ENCODE measurements at places on chromosomes 4 and X.

- no peak for DNase-seq
Measured at GRCh38 chr4:127783026-127783769, 1.1 kb downstream of the HSPA4L start.

- no peak for DNase-seq
Measured at GRCh38 chr4:82791179-82791578, 7.4 kb downstream of the SCD5 start.

DNA sequence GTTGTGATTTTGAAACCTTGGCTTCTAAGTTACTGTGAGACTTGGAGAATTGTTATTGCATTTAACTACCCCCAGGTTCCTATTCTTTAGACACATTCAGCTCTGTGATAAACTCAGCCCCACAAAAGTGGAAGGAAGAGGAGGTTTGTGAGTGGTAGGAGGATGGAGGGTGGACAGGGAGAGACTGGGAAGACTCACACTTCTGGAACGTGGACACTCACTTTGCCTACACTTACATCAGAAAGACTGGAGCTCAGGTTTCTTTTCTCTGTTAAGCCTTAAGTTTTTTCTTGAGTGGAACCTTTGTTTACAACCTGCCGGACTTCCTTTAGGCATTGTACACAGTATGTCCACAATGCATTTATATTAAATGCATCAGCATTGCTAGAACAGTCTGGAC lies 99.0 kb downstream of the AREG start:
- peak; percentile 72 for DNase-seq

DNA sequence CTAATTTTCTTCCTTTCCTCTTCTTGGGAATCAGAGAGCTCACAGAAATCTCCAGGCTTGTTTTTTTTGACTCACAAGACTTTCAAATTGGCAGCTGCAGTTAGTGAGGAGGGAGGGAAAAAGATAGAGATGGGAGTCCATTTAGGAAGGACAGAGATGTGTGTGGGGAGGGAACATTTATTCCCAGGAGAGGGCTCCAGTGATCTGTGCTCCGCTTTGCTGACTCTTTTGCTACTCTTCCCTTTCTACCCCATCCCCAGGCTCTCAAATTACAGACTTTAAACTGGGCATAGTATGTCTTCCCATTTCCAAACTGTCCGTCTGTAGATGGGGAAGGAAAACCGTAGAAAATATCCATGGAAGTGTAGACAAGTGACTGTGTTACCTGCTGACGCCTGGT lies 39.1 kb upstream of the UCP1 start:
- DNase-seq, result no peak

DNA sequence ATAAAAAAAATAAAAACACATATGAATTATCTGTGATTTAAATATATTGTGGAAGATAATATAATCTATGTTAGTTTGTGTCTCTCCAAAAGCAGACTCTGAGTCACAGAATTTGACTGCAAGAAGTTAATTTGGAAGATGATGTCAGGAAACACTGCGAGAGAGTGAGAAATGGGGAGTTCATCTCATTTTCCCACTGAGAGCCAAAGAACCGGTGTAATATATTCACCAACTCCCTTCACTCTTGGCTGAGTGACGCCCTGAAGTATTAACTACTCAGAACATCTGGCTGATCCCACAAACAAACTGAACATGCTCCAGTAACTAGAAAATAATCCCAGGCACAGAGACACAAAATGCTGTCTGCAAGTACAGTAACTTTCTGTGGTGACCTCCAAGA lies 345.8 kb upstream of the SPANXN1 start:
- DNase-seq, result no peak

DNA sequence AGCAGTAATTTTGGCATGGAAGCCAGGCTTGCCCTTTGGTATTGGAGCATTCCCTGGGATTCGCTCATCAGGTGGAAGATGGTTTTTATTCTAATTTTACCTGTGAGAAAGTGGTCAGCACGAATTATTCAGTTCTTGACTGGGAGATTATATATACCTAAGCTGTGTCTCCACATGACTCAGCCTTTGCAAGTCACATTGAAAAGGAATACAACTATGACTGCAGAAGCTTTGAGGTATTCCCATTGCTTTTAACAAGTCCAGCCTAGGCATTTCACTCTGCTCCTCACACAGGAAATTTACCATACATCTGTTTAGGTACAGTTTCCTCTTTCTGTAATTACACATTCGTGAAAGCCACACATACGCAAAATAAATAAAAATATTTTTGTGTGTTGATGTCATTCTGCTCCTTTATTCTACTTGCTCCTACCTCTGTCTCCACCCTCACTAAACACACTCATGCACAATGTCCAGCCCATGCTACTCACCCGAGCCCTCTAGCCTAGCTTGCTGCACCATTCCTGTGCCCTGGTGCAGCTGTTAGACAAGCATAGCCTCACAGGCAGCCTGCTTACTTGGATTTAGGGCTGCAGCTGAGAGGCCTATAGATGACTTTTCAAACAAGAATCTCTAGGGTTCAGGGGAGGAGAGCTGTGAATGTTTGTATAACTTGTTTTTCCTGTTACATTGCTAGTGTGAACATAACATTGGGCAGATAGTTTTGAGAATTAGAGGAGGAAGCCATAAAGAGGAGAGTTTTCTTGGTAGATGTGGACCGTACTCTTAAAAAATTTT lies 504.4 kb upstream of the FAT1 start:
- DNase-seq, result no peak

DNA sequence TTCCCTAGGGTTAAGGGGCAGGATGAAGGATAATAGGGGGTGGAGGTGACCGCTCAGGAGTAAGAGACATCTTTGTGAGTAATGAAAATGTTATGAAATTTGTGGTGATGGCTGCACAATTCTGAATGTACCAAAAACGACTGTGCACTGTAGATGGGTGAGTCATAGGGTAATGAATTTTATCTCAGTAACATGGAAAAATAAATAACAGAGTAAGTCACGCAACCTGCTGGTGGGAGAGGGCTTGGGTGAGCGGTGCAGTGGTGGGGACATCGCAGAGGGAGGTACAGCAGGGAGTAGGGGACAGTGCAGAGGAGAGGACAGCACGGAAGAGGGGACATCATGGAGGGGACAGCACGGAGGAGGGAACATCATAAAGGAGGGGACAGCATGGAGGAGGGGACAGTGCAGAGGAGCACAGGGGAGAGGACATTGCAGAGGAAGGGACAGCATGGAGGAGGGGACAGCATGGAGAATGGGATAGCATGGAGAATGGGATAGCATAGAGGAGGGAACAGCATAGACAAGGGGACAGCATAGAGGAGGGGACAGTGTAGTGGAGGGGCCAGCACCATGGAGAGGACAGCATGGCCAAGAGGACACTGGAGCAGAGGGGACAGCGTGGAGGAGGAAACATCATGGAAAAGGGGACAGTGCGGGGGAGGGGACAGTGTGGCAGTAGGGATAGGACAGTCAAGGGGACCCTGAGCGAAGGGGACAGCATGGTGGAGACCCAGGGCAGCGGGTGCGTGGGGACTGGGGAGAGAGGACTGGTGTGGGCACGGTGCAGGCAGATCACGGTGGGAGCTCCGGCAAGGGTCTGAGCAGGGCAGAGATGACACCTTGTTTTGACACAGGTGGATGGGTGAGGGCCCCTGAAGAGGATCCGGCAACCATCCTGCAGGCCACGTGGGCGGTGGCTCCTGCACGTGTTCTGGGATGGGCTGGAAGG lies 68.5 kb upstream of the MXD4 start:
- peak; percentile 62 for DNase-seq

DNA sequence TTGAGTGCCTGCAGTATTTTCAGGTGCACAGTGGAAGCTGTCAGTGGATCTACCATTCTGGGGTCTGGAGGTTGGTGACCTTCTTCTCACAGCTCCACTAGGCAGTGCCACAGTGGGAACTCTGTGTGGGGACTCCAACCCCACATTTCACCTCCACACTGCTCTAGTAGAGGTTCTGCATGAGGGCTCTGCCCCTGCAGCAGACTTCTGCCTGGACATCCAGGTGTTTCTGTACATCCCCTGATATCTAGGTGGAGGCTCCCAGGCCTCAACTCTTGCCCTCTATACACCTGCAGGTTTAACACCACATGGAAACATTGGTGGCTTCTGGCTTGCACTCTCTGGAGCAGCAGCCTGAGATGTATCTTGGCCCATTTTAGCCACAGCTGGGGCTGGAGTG lies 17.0 kb upstream of the NELFA start:
- DNase-seq, result no peak

- DNase-seq, result no peak
Measured at GRCh38 chrX:87392369-87392768, 125.2 kb upstream of the KLHL4 start.

GRCh38 chr4:85812776-85813175 lies 337.8 kb downstream of the ARHGAP24 start:
- DNase-seq, result no peak

- DNase-seq, result no peak
Measured at GRCh38 chrX:40418813-40419195, 162.0 kb upstream of the ATP6AP2 start.

DNA sequence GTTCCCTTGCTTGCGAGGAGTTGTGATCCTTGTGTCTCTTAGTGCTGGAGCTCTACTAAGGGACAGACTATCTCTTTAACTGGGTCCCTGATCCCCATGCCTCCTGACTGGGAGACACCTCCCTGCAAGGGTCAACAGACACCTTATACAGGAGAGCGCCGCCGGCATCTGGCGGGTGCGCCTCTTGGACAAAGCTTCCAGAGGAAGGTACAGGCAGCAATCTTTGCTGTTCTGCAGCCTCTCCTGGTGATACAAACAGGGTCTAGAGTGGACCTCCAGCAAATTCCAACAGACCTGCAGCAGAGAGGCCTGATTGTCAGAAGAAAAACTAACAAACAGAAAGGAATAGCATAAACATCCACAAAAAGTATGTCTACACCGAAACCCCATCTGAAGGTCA lies 115.6 kb upstream of the ITM2A start:
- DNase-seq, result no peak

DNA sequence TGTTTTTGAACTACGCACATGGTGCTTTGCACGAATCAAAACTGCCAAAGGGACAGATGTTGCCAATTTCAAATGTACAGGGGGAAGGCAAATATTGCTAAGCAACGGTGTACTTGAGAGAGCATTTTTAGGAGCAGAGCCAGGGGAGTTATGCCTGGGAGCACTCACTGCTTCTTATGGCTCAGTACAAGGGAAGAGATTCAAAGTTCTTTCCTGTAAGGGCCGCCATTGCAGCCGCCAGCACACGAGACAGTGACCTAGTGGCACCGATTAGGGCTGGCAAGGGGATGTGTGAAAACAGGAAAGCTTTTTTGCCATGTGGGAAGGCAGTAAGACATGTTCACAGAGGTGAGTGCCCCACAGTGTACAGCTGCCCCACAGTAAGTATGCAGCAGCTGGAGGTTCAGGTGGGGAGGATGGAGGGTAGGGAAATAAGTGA lies 133.8 kb downstream of the AFF1 start:
- DNase-seq, result no peak

GRCh38 chr4:8737601-8738279 lies 133.9 kb downstream of the HMX1 start:
- no peak for DNase-seq

- DNase-seq, result peak; percentile 3
Measured at GRCh38 chr4:121096629-121097028, 24.3 kb upstream of the NDNF start.

GRCh38 chr4:54840992-54841768 lies 183.4 kb downstream of the KIT start:
- no peak for DNase-seq

DNA sequence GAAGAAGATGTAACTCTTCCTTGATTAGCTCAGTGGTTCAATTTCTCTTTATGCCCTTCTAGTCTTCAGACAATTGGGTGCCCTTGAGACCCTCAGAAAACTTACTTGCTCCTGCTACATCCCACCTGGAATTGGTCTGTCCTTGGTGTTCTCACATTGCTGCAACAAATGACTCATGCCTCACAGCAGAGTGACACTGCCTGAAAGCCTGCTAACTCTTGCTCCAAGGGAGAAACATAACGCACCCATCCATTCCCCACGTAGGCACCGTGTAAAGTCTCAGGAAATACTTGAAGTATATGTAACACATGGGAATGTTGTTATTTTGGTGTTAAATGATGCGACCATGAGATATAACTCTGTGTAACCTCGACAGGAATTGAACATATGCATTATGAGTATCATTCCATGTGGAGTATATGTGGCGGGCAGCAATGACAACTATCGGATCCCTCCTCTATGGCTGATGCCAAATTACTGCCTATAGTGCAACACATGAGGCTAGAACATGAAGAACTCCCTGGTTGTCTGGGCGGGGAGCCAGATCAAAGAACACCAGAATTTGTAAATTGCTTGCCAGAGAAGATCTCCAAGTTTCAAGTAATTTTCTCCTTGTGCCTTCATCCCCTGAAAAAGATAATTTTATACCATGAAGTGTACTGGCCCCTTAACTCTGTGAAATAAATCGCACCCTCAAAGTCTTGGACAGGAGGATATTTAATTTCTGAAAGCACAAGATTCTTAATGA lies 231.3 kb upstream of the STK26 start:
- DNase-seq, result no peak

DNA sequence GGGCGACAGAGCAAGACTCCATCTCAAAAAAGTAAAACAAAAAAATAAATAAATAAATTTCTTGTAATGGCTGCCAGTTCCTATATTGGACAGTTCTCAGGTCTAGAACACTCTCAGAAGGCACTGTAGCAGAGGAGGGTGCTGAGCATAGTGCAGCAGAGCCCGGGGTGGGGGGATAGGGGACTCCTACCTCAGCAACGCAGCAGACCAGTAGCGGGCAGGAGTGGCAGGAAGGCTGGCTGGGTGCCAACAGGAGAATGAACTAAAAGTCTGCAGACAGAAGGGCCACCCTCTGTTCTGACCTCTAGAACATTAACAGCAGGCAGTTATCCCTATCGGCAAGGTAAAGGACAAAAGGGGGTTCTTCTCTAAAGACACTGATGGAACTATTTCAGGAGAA lies 20.2 kb downstream of the PDK3 start:
- DNase-seq, result no peak

- DNase-seq, result no peak
Measured at GRCh38 chrX:66638591-66639500, at the start of gene EDA2R. EDA2R (minus strand) TSS chrX:66639078; CDS start chrX:66616020, 23,058 bp downstream.

DNA sequence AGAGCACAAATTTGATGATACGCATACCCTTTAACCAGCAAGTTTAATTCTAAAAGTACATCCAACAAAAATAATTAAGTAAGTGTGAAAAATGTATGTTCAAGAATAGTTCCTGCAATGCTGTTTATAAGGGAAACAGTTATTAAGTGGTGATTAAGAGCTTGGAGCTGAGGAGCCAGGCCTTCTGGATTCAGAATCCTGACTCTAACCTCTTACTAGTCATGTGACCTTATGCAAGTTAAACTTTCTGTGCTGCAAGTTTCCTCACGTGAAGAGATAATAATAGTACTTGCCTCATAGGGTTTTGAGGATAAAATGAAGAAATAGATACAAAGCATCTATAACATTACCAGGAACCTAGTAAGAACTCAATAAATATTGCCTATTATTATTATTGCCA lies 77.7 kb downstream of the FAM13A start:
- DNase-seq, result no peak
